ENCODE measurements at places on chromosomes 2 and 18.

GRCh38 chr2:128580988-128581848 is 262.6 kb upstream of the HS6ST1 start:
- no peak for DNase-seq

GRCh38 chr18:46920067-46920466 is 2.7 kb downstream of the KATNAL2 start:
- DNase-seq = no peak

DNA sequence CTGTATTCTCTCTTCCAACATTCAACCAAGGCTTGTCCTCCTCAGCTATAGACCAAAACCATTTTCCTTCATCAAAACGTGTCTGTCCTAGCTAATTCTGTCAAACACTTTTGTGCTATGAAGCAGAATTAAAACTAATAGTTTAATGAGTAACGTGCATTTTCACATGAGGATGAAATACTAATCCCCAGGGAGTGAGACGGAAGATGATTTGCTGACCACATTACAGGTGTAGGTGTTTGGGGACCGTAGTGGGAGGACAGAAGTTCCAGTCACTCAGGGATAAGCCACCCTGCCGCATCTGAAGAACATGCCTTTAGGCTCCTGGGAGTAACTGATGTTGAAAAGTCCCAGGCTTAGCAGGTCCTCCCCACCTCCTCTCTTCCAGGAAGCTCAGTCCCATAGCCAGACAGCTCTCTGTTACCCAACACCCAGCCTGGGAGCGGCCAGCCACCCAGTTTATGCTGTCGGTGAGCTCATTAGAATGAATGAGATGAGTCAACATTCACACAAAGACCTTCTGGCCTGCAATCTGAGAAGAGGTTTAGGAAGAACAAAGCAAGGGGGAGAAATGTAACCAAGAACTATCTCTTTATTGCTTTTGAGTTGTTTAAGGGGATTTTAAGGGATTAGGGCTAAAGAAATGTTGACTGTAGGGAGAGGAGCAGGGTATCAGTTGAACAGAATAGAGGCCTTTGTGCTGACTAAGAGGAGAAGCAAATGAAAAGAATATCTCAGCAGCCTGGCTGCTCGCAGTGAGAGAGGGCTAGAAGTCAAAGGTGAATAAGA is 122.5 kb downstream of the FOXI3 start:
- DNase-seq = peak; percentile 62

GRCh38 chr2:38129481-38129880 is 53.5 kb upstream of the CYP1B1 start:
- DNase-seq = no peak

DNA sequence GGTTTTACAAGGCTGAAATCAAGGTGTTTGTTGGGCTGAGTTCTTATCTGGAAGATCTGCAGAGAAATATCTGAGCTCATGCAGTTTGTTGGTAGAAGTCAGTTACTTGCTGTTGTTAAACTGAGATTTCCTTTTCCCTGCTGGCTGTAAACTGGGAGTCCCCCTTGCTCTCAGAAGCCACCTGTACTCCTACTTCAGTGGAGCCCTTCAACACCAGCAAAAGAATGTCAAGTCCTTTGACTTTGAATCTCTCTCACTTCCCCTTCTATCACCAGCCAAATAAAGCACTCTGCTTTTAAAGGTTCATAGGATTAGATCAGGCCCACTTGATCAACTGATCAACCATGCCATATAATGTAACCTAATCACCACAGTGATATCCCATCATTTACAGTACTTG is 252.2 kb upstream of the CDH7 start:
- no peak for DNase-seq

- DNase-seq = no peak
These were observed 517.9 kb upstream of the SPHKAP start for GRCh38 chr2:228699400-228699799.

DNA sequence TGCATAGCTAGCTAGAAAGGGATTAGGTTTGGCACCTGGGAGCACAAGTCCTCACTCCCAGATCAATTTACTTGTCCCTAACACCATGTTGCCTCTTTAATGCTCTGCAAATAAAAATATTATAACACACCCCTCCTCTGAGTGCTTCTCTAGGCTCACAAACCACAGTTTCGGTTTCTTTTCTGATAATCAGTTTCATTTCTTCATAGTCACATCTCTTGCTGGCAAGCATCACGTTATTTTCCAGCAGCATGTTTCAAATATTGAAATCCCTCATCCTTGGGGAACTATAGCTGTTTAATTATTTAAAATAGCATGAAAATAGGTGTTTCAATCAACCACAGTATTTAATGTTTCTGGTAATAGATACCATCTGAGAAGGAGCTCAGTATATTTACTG is 13.9 kb upstream of the SMCHD1 start:
- peak; percentile 81 for DNase-seq

DNA sequence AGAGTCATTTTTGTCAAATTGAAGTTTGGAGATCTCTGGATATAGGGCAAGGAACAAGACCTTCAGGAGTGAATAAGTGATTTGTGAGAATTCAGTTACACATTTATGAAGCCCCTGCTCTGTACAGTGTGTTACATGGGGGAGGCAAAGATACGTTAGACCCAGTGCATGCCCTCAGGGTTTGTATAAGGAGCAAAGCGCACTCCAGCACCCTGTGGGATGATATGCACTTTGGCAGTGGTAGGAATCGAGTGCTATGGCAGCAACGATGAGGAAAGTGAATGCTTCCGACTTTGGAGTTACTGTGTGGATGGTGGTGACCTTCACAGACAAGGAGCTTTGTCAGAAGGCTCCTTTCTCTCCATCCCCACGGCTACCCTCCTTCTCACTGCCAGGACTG is 74.3 kb upstream of the ALPP start:
- no peak for DNase-seq

GRCh38 chr18:58148954-58149471 is 105.0 kb downstream of the NEDD4L start:
- peak; percentile 33 for DNase-seq

- DNase-seq = no peak
These were observed 9.5 kb upstream of the MCM6 start for GRCh38 chr2:135885709-135886108.

DNA sequence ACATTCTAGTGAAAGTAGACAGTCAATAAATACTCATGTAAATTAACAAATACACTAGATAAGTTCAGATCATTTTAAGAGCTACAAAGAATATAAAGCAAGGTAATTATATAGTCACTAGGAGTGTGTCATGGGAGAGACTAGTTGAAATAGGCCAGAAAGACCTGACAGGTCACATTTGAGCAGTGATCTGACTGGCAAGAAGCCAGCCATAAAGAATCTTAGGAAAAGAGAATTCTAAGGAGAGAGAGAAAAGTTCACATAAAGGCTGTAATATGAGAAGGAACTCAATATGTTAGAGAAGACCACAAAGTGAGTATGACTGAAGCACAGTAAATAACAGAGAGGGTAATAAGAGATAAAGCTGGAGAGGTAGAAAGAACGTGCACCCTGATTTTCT is 31.2 kb downstream of the VSNL1 start:
- DNase-seq = no peak

- no peak for DNase-seq
These were observed 4.8 kb downstream of the MFSD6 start for GRCh38 chr2:190412966-190413365.

DNA sequence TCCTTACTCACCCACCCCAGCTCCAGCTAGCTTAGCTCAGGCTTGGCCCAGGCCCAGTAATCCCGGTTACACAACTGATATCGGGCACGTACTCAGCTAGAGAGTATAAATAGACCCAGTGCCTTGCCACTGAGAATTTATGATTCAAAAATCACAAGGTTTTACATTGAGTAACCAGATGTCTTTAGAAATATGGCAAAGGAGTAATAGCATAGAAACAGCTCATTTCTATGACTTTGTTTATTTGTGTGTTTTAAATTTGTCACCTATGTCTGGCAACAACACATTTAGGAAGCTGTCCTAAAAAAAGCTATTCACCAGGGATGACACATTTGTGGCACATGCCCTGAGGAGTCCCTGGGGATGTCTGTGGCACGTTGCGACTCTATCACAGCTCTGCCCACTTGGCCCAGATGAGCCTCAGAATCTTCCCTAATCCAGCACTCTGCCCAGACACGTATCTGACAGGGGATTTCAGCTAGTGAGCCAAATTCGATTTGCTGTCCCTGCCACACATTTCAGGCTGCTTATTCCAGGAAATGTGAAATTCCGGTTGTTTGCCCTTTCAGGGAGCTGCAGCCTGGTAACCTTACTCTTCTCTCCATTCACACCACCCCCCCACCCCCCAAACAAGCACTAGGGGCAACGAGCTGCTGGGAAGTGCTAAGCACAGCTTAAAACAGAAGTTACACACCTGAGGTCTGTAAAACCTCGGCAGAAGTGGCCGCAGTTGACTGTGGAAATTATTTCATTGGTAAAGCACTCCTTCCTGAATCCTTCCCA is 85.4 kb upstream of the ZCCHC2 start:
- peak; percentile 10 for DNase-seq

GRCh38 chr18:67183398-67183797 is 333.1 kb downstream of the DSEL start:
- no peak for DNase-seq

DNA sequence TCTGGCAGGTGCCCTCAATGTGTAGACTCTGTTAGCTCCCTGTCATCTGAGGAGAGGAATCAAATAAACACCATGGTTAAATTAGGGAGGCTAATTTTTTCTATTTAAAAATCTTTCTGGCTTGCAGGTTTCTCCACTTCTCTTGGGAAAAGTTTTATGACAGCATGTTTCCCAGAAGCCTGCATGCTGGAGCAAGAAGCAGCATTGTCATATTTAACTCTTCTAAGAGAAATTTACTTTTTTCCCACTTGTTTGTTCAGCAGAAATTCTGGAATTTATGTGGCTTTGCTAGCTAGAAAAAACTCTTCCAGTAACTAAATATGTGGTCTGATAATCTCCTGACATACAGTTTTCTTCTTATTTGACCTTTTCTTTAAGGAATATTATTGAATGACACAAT is 230.5 kb downstream of the PARD3B start:
- DNase-seq = no peak

DNA sequence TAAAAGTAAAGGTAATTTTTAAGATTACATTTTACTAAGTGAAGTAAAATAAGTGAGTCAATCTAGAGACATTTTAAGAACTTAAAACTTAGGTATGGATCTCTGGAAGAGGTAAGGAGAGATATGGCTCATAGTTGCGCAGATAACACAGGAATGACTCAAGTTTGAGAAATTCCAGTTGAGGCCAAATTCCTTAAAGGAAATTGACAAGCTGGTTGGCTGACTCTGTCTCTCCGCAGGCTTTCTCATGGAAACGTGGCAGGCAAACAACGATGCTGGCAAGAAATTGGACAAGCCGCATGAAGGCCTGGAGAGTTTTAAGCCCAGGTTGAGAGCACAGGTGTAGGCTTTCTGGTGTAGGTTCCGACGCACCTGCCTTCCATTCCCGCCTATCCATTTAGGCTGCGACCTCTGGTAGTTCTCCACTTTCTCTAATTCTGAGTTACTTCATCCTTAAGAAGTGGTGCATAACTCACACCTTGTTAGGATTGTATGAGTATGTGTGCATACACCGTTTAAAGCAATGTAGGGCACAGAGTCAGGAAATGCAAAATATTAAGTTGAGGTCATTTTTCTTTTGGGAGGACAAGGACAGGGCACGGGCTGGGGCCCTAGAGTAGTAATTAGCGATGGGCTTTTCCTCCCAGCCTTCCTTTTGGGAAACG is 589 bp upstream of the DAW1 start:
- DNase-seq = no peak

DNA sequence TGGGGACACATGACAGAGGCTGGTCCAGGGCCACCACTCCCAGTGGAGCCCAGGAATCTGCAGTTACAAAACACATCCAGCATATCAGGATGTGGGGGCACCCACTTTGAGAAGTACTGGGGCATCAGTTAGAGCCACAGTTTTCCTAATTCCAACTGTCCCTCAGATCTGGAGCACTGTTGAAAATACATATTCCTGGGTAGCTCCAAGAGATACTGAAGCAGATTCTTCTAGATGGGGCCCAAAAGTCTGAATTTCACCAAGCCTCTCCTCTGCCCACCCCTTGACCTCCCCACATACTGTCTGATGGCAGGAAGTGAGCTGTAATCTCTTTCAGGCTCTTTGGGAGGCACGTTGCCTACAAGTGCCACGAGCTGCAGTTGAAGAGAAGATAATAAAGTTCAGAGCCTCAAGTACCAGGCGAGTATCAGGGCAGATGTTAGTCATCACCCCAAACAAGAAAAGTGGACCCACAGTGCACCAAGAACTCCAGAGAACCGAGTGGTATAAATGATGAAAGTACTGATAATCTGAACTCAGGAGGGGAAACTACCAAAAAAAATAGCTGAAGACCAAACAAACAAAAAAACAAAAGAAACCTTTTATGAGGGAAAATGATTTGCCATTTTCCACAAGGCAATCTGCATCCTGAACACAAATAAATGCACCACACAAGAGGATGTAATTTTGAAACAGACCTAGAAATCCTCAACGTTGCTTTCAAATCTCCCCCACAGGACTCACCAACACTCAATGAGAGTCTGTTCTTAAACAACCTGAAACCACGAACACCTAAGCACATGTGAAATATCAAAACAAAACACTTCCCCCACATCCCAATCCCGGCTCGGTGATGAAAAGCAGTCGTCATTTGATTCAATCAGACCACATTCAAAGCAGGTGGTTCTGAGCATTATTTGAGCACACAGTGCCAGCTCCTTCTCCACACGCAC is 98.7 kb downstream of the TCF4 start:
- peak; percentile 84 for DNase-seq

GRCh38 chr2:160752475-160753330 is 259.1 kb upstream of the RBMS1 start:
- DNase-seq = no peak

- no peak for DNase-seq
These were observed 3.8 kb downstream of the C2orf92 start for GRCh38 chr2:97673182-97673914.

DNA sequence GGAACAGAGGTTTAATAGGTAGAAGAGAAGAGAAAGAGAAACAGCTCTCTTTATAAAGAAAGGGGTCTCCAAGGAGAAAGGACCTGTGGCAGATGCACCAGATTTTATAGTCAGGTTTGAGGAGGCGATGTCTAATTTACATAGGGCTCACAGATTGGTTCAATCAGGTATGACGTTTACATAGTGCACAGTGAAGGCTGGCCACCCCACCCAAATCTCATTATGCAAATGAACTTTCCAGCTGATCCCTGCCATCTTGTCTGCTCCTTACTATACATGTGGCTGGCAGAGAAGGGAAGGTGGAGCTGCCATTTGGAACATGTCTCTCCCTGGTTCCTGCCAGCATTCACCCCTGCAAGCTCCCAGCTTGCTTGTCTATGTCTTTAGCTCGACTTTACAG is 557.8 kb downstream of the SUCLG1 start:
- DNase-seq = no peak

DNA sequence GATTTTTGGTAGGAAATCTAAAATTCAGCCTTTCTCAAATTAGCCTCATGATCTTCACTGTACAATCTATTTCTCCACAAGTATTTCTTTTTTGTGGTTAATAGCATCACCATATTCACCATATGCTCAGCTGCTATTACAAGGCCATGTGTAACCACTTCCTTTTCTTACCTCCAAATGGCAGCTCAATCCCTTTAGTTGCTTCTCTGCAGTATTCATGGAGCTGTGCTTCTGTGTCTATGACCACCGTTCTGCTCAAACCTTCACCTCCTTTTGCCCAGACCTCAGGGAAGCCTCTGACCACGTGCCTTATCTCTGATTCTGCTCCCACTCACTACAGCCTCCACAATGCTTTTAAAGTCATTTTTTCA is 126.7 kb upstream of the TMEM200C start:
- DNase-seq = peak; percentile 11
